ENCODE measurements at places on chromosomes 7 and 10. TPM values are rescaled to one million over a fixed set of nuclear protein-coding genes. Genes with fewer than 3 reads are reported as not detected.

The CALD1 gene
- 616 TPM for total RNA-seq

The STOX1 gene
- 4.7 TPM for total RNA-seq

- no peak for DNase-seq
These were observed 23.3 kb upstream of the TMEM26 start for GRCh38 chr10:61476529-61476928.

GRCh38 chr10:92699518-92700381 lies 10.0 kb downstream of the HHEX start:
- no peak for DNase-seq

DNA sequence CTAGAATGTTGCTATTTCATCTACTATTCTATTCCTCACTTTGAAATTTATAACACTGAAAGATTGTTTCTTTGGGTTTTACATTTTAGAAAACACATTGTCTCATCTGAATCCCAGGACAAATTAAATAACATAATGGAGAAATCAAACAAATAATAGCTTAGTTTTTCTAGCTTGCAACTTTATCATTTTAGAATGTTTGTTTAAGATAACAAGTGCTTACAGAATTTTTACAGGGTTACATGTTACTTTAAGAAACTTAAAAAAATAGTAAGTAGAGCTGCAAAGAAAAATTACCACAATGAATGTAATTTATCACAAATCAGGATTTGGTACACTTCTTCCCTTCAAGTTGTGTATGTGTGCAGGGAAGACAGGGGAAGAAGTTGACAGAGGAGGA lies 11.3 kb downstream of the CAV2 start:
- no peak for DNase-seq

The ABCC2 gene
- total RNA-seq = 2.3 TPM

- DNase-seq = peak; percentile 26
These were observed 483.0 kb downstream of the PLXDC2 start for GRCh38 chr10:20299034-20299736.

The CCDC3 gene
- 22.5 TPM for total RNA-seq

DNA sequence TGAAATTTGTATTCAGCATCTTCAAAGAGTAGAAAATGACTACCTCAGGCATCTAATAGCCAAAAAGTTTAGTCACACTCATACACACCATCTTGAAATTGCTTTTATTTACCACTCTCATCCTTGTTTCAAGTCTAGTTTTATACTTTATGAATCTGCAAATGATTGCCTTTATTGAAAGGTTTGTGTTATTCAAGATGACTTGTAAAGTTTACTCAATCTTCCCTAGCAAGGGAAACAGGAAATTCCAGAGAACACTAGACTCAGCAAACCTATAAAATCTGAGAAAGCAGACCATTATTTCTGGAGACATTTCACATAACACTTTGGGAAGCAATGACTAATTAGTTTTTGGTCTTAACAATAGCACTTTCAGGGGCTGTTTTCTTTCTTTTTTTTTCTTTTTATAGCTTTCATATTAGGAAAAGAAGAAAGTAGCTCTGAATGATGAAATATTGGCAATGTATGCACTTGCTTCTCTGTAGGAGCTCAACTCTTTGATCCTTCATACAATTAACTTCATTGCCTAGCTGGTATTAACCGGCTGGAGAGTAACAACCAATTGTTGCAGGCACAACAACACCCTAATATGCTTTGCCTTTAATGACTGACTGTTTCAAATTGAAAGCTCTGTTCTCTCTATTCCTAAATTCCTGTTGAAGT lies 68.9 kb upstream of the HDAC9 start:
- no peak for DNase-seq

DNA sequence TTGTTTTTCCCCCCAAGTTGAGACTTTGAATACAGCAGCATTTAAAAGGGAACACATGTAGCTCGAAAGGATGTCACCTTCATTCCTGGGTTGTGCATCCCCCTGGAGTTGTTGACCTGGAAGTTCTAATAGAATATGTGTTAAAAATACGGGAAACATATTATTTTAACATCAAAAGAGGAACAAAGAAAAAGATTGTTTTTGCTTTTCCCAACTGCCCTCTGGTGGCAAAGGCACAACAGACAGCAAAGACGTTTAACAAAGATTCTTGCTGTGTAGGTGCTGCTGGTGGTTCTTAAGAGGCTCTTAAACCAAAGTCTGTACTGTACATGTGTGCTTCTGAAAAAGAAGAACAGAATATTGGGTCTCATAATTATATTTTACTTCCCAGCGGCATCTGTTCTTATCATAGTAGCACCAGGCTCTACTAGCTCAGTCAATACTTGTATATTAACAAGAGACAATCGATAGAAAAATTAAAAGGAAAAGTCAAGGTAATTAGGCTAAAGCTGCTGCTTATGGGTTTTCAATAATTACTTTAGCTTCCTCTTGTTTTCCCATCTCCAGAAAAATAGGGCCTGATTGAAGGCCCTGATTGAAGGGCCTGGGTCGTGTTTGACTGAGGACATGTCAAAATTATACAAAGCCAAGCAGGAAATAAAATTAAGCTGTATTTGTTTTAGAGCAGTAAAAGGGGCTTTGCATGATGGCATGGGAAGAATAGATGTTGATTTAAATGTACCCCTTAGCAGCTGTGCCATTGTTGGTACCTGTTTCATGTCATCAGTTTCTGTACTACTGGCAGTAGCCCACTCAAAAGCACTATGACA lies 384.2 kb upstream of the LRGUK start:
- no peak for DNase-seq

The GIMAP4 gene
- total RNA-seq = 43.9 TPM

The PAPSS2 gene
- 40.2 TPM for total RNA-seq

DNA sequence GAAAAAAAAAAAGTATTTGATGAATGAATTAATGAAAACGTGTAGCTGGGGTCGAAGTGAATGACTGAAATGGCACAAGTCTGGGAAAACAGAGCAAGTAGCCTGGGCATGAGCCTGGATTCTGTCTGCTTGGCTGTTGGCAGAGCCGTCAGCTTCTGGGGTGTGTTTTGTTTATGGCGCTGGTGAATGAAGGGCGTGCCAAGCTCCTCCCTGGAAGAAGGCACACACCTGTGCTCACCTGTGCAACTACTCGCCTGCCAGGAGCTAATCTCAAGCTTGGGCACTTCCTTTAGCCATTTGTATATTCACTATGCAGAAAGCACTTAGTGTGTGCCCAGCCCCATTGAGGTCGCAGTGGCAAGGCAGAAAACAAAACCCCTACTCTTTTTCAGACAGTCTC lies 74.1 kb downstream of the GTF2IRD1 start:
- no peak for DNase-seq

DNA sequence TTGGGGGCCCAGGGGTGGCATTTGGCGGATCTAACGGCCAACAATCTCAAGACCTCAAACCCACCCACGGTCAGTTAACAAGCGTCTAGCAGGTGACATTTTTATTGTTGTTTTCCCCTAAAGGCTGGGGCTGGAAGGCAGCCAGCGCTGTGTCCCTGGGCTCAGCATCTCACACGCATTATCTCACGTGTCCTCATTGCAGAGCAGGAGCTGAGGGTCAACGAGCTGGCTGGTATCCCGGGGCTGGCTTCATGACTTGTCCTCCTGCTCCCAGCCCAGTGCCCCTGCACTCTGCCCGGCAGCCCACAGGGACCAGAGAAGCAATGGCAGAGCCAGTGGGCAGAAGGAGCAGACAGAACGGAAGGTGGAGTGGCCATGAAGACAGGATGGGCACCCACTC lies 54.4 kb upstream of the TMEM273 start:
- DNase-seq = no peak

DNA sequence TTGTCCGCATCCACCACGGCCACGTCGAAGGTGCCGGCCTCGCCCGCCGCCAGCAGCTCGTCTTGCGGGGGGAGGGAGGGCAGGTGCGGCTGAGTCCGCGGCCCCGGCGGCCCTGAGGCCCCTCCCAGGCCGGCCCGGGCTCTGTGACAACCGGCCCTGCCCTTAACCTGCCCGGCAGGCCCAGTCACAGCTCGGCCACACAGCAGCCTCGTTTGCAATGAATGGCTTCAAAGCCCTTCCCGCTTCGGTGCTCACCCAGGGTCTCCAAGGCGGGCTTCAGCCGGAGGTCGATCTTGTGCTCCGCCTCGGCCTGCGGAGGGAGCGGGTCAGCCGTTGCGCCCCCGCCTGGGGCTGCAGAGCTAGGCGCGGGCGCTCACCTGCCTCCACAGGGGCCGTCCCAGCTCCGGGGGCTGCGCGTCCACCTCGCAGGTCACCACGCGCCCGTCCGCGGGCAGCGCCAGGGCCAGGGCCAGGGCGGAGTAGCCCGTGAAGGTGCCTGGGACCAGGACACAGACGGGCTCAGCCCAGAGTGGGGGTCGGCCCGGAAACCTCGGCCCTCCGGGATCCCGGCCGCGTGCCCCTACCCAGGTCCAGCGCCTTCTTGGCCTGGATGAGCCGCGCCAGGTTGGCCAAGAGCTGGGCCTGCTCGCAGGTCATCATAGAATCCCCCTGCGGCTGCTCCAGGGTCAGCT lies 928 bp downstream of the COMTD1 start:
- DNase-seq = no peak

- no peak for DNase-seq
These were observed 2.2 kb upstream of the MBLAC1 start for GRCh38 chr7:100124301-100125230.

DNA sequence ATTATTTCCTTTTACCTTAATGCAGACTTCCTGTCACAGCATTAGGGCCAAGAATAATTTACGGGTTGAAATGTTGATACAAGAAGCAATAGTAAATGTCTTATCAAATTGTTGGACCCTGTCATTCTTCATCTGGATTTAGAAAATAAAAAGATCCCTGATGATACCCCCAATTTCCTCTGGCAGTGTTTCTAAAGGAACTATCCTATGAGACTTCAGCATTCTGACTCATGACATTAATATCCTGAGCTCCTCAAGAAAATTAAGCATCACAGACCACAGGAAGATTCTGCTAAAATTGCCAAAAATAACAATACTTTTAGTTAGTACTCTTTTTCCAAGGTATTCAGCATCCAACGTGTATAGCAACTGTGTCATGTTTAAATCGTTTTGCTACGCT lies 490.5 kb upstream of the ANKRD30A start:
- no peak for DNase-seq

The CRYGN gene
- 0.16 TPM for total RNA-seq

The CALML3 gene
- not detected for total RNA-seq

DNA sequence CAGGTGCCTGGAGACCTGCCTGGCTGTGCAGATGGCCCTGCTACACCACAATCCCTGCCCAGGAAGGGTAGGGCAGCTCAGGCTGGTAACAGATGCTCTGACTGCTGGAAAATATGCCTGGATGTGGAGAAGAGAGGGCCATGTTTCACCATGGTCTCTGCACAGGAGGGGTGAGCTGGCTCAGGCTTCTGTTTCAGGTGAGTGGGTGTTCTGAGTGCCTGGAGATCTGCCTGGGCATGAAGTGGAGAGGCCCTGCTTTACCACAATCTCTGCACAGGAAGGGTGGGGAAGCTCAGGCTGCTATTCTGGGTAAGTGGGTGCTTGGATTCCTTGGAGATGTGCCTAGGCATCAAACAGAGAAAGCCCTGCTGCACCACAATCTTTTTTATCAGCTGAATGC lies 350.1 kb downstream of the KIF20B start:
- DNase-seq = no peak

DNA sequence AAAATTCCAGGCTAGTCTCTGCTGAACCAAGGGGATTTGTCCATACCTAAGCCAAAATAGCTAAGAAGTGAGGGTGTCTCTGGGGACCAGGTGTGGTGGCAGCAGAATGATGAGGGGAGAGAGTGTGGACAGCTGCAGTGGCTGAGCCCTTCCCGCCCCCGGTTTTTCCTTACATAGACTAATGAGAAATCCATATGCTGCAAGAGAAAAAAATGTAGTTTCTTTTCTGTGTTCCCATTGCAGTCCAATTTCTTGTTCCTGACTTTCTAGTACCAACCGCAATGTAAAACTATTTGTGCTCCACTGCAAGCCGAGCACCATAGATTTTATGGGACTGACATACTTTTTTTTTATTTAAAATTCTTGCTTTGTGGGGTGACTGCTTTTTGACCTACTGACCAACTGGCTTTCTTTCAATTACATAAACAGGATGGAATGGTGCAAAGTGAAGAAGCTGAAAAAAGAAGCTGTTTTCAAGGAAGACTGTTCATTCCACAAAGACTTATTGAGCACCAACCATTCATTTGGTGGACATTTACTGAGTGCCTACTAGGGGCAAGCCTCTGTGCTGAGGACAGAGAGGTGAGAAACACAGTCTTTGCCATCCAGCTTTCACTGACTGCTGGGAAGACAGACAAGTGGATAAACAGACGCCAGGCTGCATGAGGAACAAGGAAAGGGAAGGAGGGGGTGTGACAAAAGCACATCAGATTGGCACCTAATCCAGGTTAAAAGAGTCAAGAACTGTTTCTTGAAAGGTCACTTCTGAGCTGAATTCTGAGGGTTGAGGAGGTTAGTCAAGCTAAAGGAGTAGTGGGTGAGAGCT lies 9.8 kb downstream of the CEP41 start:
- no peak for DNase-seq

- no peak for DNase-seq
These were observed 56.6 kb upstream of the TRUB1 start for GRCh38 chr10:114881417-114881816.

DNA sequence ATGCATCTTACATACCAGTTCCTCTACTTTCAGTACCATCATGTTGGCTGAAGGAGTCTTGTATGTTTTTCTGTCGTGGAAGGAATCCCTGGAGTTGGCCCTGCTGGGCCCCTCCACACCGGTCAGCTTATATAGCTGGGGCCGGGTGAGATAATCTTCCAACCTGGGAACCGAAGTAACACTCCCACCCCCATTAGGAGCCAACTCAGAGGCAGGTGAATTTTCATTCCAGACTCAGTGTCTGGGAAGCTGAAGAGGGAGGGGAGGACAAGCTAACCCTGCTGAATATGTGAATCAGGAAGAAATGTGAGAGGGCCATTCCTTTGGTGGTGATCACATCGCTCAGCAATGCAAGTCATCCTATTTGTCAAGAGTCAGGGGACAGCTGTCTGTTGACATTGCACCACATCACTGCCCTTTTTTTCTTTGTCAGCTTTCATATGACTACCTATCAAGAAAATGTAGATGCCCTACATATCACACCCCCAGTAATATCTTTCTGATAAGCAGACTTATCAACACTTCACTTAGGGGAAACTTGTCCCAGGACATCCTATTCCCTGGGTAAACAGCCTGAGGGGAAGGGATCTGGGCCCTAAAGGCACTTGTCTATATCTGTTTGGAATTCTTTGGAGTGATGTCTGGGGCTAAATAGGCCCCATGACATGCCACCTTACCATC lies at the start of gene ANKRD1:
Gene ANKRD1 (minus strand): TSS at position 102 of the 681 bp plus-strand sequence. CDS start 60 bp downstream, at position 42.
- DNase-seq = no peak

GRCh38 chr7:108455998-108456677 lies at the start of gene NRCAM:
NRCAM (minus strand) TSS chr7:108456436; CDS start chr7:108240064, 216,372 bp downstream.
- peak; percentile 21 for DNase-seq

- no peak for DNase-seq
These were observed 171.5 kb downstream of the C7orf25 start for GRCh38 chr7:42740408-42740807.

The RBP4 gene
- total RNA-seq = 1.9 TPM

The ANKRD22 gene
- total RNA-seq = 5.0 TPM

DNA sequence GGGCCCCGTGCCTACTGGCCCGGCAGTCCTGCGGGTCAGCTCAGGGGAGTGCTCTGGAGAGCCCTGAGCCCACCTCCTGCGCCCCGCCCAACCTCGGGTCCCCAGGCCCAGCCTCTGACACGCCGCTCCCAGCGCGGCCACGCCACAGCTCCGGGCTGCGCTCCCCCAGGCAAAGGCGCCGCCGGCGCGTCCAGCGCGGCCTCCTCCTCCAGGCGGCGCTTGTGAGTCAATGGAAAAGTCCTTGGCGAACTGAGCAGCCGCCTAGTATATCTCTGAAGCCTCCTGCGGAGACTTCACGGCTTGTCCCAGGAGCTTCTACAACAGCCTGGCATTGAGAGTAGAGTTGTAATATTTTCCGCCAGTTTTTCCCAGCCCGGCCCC lies 29.5 kb upstream of the BMS1 start:
- no peak for DNase-seq

The CH25H gene
- total RNA-seq = 1.1 TPM

The CALHM3 gene
- not detected for total RNA-seq

The SH2D4B gene
- total RNA-seq = 0.16 TPM

The GPR15LG gene
- total RNA-seq = 16.6 TPM

Measured in urinary bladder (tissue), 4 donors.